ENCODE measurements at places on chromosomes 4 and X.
A peak's percentile ranks its signal among the peaks of the same experiment; 100 is the strongest.

DNA sequence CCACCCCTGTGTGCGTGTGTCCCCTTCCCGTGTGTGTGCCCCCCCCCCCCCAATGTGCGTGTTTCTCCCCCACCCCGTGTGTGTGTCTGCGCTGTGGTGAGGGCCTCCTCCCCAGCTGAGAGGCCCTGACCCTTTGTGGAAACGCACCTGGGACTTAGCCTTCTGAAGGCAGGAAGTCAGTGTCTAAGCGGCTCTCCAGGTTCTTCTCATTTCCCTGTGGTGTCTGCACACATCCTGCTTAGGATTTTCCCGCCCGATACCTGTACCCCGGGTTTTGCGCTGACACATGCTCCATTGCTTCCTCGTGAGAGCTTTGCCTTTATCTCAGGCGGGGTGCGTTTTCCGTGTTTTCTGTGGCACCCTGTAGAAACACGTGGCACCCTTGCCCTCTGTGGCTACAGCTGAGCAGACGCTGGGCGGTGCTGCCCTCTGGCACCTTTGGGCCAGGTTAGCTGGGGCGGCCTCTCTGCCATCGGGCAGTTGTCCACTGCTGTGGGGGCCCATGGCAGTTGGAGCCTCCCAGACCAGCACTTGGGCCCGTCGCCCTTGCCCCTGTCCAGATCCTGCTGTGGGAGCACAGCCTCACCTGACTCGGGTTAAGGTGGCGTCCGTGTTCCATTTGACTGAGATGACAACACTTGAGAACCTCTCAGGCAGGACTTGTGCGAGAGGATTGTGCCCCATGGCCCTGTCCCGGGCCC is 26.3 kb downstream of the MAEA start:
- DNase-seq, result no peak

DNA sequence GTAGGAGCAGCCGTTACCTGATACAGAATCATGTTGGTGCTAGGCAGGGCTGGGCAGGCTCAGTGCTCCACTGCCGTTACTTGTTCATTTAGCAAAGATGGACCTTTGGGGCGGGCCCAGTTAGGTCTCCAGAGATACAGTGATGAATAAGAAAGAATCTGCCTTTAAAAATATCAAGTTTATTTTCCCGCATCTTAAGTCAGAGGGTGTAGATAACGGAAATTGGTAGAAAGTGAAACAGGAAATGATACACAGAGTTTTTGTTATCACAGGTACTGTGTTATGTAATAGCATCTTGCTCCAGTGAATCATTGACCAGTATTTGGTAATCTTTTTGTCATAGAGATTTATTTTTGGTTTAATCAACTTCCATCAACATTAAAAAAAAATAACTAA is 5.5 kb downstream of the TMEM131L start:
- no peak for DNase-seq

DNA sequence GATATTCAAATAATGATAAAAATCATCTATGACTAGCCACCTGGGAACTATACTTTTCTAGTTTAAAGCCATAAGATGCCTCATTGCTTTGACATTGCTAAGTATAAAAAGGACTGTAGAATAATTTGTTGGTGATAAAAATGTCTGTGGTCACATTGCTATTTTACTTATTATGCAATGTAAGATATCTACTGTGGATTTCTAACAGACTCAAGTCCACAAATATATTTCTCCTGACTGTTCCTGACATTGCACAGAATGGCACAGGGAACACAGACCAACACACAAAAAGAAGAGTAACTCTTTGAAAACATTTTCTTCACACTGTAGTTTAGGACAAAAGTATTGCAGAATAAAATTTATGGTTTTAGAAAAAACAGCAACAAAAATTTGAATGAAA is 2.2 kb upstream of the TMPRSS11E start:
- no peak for DNase-seq

- DNase-seq, result no peak
Observed at GRCh38 chr4:87739494-87739893, 59.9 kb upstream of the IBSP start.

DNA sequence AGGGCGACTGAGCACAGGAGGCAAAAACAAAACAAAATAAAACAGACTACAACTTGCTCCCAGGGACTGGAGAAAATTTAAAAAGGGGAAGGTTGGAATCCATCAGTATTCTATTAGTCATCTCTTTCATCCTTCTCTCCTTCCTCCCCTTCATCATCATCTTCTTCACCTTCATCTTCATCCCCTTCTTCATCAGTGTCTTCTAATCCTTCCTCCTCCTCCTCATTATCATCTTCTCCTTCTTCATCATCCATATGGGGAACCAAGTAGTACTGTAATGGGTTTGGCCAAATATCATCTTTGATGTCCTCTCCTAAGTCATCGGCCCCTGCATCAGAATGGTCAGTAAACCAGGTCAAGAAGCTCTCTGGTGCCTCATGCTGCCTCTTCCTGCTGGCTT is 6.9 kb upstream of the MCUB start:
- no peak for DNase-seq

- DNase-seq, result no peak
Observed at GRCh38 chr4:17823871-17824669, 13.3 kb downstream of the NCAPG start.

- peak; percentile 21 for DNase-seq
Observed at GRCh38 chrX:149372866-149373265, 132.2 kb downstream of the IDS start.

DNA sequence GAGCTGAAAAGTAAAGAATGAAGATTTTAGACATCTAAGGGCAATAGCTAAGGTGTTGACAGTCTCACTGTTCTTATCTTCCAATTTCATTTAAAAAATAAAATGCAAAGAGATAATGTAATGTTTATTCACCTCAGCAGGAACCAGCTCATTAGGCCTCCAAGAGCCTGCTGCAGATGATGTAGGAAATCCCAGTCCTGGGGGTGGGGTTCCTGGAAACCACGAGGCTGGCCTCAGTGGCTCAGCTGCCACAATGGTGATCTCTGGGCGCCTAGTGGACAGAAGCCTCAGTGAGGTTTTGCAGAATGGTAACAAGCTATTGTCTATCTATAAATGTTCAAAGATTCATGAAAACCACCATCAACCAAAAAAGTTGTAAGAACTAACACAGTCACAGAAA is 77.3 kb downstream of the RPS3A start:
- DNase-seq, result no peak

- peak; percentile 57 for DNase-seq
Observed at GRCh38 chr4:86497980-86498862, 95.9 kb upstream of the PTPN13 start.

DNA sequence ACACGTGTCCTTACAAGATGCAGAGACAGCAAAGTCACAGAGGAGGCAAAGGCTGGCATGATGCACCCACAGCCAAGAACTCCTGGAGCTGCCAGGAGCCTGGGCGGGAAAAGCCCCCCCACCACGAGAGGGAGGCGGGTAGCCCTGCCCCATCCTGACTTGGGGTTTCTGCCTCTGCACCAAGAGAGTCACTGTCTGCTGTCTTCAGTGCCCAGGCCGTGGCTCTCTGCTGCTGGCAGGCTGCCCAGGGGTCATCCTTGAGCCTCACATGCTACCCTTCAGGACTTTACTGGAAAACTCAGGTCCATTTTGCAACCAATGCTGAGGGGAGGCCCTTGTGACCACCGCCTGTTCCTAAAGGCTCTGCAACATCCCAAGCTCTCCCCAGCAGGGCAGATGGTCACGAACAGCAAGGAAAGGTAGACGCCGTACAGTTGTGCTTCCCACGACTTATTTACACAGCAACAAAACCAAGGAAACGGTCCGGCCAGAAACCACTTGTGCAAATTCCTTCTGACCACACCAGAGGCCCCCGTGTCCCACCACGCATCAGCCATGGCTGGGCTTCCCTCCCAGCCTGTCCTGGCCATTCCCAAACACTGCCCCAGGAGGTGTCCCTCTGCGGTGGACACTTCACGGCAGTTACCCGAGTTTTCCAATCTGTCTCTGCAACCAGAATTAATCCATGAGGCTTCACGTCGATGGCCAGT is 56.9 kb downstream of the ACOX3 start:
- no peak for DNase-seq
